ENCODE measurements at places on chromosomes 13 and 19.
A peak's percentile ranks its signal among the peaks of the same experiment; 100 is the strongest.

DNA sequence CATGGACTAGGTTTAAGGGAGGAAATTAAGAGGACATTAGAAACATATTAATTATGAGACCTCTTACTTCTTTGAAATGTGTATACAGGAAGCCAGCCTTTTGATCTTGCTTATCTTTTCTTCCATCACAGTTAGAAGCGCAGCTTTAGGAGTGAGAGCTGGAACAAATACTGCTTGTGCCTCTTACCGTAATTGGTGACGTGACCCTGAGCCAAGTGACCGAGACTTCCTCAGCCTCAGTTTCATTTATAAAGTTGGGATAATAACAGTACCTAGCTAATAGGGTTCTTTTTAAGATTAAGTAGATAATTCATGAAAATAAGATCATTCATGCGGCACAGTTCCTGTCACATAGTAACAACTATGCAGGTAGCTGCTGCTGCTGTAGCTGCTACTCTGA lies 18.5 kb downstream of the FREM2 start:
- DNase-seq, result no peak

- DNase-seq, result no peak
Observed at GRCh38 chr19:36527873-36528193, 238 bp downstream of the ZNF260 start.

GRCh38 chr13:102930566-102930965 lies 84.7 kb downstream of the ERCC5 start:
- no peak for DNase-seq

GRCh38 chr19:4555657-4556561 lies 3.6 kb downstream of the SEMA6B start:
- DNase-seq, result no peak

- DNase-seq, result no peak
Observed at GRCh38 chr19:47446534-47447469, 24.9 kb downstream of the SLC8A2 start.

DNA sequence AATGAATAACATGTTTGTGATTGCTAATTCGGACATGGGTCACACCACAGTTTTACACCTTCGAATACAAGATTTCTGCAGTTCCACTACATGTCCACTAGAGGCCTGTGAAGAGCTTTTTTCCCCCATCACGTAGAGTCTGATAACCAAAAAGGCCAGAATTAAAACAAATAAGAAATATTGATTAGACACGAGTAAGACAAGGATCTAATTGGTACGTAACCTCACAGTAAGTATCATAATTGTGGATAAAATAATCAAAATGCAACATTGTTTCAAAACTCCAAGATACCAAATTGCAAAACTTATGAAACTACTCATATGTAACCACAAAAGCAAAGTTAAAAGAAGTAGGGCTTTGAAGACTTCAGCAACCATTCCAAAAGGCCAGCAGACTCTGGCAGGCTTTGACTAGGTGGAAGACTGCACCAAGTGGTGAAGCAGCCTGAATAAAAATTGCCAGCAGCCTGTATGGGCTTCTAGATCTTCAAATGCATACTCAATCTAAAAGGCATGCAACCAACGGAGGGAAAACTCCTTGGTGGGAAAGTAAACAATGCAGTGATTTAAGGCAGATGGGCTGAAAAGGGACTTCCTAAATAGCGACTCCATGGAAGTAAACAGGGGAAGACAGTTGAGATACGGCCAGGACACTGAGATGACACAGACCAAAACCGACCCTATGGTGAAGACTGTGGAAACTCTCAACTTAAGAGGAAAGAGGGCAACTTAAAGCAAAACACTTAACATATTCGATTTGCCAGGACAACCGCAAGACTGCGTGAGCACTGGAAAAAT lies 56.7 kb downstream of the STARD13 start:
- DNase-seq, result no peak

DNA sequence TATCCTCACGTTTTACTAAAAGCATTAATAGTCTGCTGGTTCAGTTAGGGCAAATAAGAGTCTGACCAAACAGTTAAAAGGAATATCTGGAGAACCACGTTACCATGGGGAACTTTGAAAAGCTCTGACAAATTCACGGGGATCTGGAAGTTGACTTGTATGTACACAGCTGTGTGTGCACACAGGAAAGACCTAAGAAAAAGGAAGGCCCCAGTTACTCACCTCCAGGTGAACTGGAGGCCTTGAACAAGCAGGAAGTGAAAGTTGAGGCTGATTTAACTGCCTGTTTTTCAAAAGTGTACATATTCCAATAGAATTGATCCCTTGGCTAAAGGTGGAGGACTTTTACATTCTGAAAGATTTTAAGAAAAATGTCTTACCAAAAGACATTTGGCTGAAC lies 1891.6 kb upstream of the PCDH20 start:
- DNase-seq, result no peak

- DNase-seq, result no peak
Observed at GRCh38 chr13:79987761-79988160, 353.2 kb downstream of the SPRY2 start.

DNA sequence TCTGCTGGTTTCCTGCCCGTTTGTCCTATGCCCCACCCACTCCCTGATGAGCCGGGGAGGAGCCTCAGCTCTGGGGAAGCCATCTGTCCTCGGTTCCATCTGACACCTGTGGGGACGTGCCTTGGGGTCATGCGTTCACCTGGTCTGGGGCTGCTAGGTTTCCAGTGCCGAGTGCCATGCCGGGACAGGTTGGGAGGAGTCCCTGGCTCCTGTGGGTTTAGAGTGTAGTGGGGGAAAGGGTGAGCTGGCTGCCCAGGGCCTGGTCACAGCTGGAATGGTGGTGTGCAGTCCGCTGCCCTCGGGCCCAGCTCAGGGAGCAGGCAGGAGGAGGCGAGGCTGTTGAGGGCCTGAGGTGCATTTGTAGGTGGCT lies 2.5 kb downstream of the KDM4B start:
- no peak for DNase-seq

- DNase-seq, result no peak
Observed at GRCh38 chr13:27117952-27118351, 53.7 kb downstream of the USP12 start.

DNA sequence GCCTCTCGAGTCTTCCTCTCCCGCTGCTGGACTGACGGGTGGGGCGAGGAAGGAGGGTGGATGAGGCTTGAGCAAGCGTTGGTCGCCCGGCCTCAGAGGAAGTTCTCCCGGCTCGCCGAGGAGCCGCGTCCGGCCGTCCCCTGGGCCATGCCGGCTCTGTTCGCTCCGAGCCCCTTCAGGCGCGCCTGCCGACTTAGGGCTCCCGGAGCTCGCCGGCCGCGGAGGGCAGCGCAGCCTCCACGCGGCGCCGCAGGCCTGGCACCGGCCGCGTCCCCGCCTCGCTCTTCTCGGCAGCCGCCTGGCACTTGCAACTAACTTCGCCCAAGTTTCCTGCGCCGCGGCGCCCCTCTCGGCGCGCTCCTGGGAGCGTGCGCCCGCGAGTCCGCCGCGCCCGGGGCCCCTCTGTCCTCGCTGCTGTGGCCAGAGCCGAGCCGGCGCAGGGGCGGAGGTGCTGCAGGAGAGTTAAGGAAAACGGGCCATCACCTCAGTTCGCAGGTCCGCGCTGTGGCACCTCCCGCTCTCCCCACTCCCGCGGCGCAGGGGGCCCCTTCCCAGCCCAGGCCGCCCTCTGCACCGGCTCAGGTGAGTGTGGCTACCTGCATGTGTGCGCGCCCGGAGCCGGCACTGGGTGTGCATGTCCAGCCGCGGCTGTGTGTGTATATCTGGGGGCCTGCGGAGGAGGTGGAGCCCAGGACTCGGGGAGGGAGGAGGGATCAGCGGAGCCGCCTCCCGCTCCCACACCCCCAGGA lies 641 bp upstream of the SOX21 start:
- no peak for DNase-seq

DNA sequence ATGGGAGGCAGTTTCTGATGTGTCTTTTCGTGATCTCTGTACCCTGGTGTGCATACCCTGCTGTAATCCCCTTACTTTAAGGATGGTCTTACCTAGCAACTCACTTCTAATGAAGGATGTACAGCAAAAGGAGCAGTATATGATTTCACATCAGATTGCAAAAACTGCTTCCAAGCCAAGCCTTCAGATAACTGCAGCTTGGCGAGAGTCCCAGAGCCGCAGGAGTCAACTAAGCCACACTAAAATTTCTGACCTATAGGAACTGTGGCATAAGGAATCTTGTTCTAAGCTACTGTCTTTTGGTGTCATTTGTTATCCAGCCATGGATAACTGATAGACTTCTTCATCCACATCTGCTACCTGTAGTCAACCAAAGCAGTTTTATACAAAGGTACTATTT lies 496.7 kb downstream of the GPC6 start:
- DNase-seq, result no peak

DNA sequence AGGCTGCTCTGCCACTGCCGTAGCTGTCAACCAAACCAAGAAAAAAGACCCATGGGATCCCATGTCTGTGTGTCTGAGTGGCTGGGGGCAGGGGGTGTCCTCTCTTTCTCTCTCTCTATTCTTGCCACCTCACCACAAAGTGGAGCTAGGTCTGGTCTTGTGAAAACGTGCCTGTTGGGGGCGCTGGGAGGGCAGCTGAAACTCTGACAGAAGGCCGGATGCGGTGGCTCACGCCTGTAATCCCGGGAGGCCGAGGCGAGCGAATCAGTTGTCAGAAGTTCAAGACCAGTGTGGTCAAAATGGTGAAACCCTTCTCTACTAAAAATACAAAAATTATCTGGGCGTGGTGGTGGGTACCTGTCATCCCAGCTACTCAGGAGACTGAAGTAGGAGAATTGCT lies 29.2 kb downstream of the ZNF146 start:
- no peak for DNase-seq

GRCh38 chr19:5563935-5564612 lies 3.7 kb downstream of the TINCR start:
- DNase-seq, result no peak

GRCh38 chr13:20901668-20902437 lies 693 bp downstream of the XPO4 start:
- DNase-seq, result no peak

GRCh38 chr19:13155472-13156359 lies 5.5 kb downstream of the IER2 start:
- DNase-seq, result peak; percentile 63

- no peak for DNase-seq
Observed at GRCh38 chr19:35641515-35642151, at the start of gene ETV2. ETV2 (plus strand) TSS chr19:35641745; CDS start chr19:35642461, 716 bp downstream.

- no peak for DNase-seq
Observed at GRCh38 chr19:52742516-52742915, 7.7 kb upstream of the ZNF611 start.

DNA sequence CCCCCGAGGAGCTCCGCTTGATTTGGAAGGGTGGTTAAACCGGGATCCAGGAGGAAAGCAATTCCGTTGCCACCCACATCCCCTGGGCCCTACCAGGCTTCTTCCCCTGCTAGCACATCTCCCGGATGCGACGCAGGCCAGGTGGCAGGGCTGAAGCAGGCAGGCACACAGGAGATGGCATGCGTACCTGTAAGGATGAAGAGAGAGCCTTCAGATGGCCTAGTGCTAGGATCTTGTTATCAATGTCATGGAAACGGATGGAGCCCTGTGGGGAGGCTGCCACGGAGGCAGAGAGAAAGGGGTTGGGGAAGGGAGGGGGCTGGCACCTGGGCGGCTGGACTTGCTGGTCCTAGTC lies 8.5 kb upstream of the SOX1 start:
- no peak for DNase-seq

- no peak for DNase-seq
Observed at GRCh38 chr13:79398915-79399314, 7.1 kb downstream of the RBM26 start.

DNA sequence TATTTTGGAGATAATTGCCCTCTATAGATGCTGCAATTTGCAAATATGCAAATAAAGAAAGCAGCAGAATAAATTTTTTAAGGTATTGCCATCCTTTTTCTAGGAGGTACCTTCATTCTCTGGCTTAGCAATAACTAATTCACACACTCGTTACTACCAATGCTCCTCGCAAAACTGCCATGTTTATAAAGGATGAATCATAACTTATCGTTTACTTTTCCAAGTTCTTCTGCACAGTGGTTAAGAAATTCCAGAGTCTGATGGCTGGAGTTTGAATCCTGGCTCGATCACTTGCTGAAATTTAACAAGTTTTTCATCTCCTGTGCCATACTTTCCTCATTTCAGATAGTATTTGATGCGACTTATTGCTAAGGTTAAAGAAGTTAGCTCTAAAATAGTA lies 708.6 kb upstream of the KLHL1 start:
- no peak for DNase-seq

- DNase-seq, result no peak
Observed at GRCh38 chr19:48784527-48784926, 26.3 kb downstream of the BCAT2 start.

- no peak for DNase-seq
Observed at GRCh38 chr13:66506979-66507378, 723.2 kb downstream of the PCDH9 start.

DNA sequence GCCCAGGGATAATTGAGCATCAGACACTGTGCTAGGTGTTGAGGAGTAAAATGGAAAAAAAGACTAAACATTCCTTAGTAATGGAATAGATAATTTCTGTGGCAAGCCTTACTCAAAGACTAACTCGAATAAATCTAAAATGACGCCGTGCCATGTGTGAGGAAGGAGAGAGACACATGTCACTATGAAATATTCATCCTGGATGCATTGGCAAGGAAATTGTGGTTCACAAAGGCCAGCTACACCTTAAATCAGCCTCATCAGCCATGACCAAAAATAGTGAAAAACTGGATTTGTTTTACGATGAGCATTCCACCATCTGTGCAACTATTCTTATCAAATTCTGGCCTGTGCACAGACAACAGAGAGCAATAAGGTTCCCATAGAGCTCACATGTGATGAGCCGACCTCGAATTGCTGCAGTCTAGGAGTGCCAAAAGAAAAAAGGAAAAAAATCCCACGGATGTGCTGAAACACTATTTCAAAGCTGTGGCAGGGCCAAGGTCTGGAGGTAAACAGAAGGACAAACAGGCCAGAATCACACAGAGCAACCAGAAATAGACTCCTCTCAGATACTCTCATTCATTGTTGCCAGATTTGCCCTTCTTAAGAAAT lies 505.7 kb downstream of the EFNB2 start:
- DNase-seq, result no peak

DNA sequence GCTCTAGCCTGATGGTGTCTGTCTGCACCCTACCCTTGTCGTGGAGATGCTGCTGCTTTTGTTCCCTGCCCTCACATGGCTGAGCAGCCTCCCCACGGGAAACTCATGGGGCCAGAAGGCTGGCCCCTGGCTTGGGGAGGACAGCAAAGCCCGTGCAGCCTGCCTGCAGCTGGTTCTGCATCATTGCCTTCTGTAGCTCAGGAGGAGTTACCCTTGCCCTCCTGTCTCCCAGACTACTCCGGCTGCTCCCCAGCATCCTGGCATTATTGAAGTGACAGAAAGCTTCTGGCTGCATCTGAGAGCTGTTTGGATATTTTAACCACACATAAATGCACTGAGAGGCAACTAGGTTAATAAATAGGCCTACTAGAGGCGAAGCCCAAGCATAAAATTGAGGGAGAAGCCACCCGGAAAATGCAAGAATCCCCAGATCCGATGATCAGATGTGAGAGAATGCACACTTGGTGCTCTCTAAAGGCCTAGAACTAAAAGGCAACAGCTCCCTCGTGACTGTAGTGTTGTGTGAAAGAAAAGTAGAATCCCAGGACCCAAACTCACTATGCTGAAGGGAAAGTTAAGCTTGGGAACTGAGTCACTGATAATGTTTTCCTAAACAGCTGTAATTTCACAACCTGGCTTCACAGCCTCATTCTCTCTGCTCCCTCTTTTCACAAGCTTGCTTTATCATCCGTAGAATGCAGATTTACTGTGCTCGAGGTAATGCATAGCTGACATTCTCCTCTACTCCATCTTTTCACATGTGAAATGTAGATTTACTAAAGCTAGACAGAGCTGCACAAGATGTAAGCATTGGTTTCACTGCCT lies 110.8 kb downstream of the TNFRSF19 start:
- DNase-seq, result no peak

All from stimulated activated CD4-positive, alpha-beta T cell treated with anti-CD3 and anti-CD28 coated beads, Interleukin-15, amount 100 ng/mL, for 1 hour (primary cell).